ENCODE measurements at places on chromosomes 4 and X.

- DNase-seq: no peak
Observed at GRCh38 chr4:151952137-151952536, 191.3 kb upstream of the GATB start.

DNA sequence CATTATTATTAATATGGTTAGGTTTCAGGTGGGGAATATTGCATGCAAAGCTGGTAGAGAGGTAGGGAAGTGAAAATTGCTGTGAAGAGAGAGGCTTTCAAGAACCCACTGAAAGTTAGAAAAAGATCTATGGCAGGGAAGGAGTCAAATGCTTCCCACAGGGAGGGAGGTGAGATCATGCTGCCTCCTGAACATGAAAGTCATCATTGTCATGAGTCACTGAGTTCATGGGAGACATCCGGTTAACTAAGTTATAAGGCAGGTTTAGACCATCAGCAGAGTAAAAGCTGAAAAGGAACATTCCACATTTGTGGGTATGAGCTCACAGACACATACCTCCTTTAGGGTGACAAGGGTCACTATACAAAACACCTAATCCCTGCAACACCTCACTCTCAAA lies 16.2 kb downstream of the GATB start:
- DNase-seq: no peak

- no peak for DNase-seq
Observed at GRCh38 chr4:151359576-151359975, 34.2 kb upstream of the SH3D19 start.

- DNase-seq: no peak
Observed at GRCh38 chr4:122224348-122224747, 72.2 kb downstream of the BLTP1 start.

- no peak for DNase-seq
Observed at GRCh38 chrX:96906741-96907140, 23.0 kb downstream of the RPA4 start.

DNA sequence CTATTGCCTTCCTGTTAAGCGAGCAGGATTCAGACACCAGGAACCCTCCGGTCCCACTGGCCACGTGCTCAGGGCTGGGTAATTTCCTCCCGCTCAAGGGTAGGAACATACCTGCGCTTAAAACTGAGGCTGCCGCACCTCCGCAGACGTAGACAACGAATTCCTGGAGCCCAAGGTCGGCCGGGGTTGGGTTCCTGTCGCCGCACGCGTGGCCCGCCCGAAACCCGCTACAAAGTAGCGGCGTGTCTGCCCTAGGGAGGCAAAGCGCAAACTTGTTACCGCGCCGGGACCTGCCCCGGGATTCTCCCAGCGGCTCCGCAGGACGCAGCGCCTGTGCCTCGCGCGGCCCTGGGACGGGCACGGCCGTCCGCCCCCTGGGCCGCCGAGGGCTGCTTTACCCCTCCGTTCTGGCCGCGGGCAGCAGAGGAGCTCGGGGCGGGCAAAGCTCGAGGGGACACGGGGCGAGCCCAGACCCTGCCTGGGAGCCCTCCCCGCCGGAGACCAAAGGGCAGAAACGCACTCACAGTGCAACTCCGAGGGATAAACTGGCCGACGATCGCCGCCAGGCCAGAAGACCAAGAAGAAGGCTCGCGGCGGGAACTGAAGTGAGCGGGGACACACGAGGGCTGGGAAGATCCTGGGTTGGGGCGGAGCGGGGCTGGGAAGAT lies at the start of gene ERVMER34-1:
Gene ERVMER34-1 (minus strand): TSS at position 607 of the 668 bp plus-strand sequence. CDS start 5,905 bp downstream, outside the sequence.
- peak; percentile 29 for DNase-seq

GRCh38 chrX:151515237-151515636 lies 48.2 kb upstream of the PASD1 start:
- no peak for DNase-seq

DNA sequence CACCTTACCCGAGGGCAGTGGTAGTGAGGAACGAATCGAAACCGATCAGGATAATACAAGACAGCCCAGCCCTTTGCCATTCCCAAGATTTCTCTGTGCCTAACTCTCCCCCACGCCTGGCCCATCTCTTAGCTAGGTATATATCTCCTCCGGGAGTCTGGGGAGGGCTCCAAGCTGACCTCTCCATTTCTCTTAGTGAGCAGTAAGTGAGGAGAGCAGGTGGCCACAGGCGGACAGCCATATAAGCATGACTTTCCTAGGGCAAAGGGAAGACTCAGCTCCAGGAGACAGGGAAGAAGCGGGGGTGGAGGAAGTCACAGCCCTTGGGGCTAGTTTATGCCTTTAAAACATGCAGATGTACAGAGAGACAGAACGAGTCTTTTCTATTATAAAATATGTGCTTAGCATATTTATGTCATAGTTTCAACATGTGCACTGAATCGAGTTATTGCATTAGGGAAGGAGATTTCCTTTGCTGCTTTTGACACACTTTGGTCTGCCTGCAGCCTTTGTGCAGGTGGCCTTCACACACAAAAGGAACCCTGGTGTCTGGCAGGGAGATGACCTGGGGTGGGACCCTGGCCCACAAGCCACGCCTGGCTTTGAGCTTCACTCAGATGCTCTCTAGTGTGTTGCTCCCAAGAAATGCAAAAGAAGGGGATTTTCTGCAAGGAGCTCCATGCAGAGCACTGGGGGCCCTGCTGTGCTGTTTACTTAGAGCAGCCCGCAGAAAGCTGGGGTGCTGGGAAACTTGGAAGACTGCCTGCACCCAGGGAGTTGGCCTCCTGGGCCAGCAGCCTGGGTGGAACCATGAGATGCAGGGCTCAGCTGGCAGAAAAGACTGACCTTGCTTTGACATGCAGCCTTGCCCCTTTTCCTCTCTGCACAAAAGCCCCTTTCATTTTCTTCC lies 613.3 kb downstream of the BCOR start:
- no peak for DNase-seq

- no peak for DNase-seq
Observed at GRCh38 chr4:95105983-95106382, 348.2 kb downstream of the BMPR1B start.

DNA sequence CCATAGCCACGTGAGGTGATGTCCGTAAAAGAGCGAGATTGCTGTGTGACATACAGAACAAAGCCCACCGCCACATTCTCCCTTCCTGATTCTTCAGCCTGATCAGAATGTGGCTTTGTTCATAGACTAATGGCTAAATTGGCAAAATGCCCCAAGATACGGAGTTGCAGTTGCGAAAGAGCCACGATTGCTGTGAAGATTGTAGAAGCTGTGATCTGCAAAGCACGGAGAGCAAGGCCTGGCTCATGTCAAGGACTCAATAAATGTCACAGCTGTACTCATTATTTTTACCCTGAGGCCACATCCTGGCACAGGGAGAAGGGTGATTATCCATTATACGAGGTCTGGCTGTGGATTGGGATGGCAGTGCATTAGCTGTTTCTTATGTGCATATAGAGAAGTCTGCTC lies 34.2 kb downstream of the ARSD start:
- no peak for DNase-seq

- DNase-seq: no peak
Observed at GRCh38 chrX:112081781-112082652, 559 bp downstream of the TRPC5 start.

GRCh38 chr4:59381591-59381990 lies 1818.5 kb upstream of the ADGRL3 start:
- no peak for DNase-seq

- no peak for DNase-seq
Observed at GRCh38 chr4:163949976-163950601, 455.6 kb downstream of the TMA16 start.

DNA sequence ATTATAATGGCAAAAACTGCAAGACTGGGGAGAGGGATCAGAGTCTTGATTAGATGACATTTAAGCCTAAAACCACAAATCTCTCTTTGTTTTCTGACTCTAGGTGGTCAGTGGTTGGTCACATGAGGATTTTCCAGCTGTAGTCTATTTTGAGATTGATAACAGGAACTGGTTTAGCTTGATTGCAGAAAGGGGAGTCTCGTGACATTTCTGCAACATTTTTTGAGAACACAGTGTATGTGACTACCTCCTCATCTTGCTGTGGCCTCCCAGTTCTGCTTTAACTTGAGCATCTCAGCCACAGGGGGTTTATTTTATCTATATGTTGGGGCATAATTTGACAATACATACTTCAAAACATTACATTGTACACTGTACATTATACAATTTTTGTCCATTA lies 726.4 kb upstream of the MAGEB2 start:
- DNase-seq: no peak

DNA sequence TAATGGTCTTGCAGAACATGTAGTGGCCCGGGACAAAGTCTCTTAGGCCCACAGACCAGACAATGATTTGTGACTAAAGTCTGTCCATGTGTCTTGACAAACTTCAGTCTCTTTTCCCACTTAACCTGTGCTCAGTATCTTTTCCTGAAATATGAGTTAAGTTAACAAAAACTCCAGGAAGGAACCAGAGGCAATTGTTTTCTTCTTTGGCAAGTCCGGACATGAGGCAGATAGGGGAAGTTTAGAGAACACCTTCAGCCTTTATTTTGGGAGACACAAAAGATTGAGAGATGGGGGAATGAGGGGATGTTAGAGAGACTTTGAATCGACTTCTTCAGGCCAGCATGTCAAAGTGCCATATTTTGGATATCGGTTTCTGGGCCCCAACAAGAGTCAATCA lies 80.2 kb upstream of the FRMPD4 start:
- DNase-seq: no peak

- no peak for DNase-seq
Observed at GRCh38 chrX:133435544-133436124, 20.3 kb upstream of the GPC4 start.

- no peak for DNase-seq
Observed at GRCh38 chr4:102285831-102286230, 59.5 kb downstream of the SLC39A8 start.

- DNase-seq: no peak
Observed at GRCh38 chr4:182225257-182225852, 17.8 kb upstream of the TENM3 start.

DNA sequence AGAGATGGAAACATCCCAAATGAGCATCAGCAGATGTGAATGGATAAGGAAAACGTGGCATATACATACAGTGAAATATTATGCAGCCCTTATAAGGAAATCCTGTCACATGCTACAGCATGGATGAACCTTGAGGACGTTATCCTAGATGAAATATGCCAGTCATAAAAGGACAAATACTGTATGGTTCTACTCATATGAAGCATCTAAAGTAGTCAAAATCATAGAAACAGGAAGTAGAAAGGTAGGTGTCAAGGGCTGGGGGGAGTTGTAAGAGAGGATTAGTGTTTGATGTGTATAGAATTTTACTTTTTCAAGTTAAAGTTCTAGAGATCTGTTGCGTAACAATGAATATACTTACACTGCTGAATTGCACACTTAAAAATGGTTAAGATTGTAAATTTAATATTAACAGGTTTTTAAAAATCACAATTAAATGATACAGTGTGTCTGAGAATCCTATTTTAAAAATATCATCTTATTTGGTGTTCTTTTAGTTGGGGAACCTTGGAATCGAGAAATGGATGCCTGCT lies 58.5 kb downstream of the KDM6A start:
- no peak for DNase-seq

DNA sequence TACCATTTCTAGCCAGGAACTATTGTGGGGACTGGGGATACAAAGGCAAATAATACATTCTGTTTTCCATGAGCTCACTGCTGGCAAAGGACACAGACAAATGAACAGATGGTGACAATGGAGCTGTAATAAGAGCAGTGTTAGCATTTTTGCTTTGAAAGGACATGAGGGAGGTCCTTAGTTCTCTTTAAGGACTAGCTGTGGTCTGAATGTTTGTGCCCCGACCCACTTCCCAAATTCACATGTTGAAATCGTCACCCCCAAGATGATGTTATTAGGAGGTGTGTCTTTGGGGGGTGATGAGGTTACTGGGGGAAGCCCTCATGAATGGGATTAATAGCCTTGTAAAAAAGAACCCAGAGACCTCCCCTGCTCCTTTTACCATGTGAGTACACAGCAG lies 30.3 kb downstream of the CCNG2 start:
- DNase-seq: no peak

- DNase-seq: no peak
Observed at GRCh38 chr4:167713756-167714155, 378.6 kb upstream of the ANXA10 start.

GRCh38 chr4:42396752-42397634 lies at the start of gene SHISA3:
Gene SHISA3 (plus strand): TSS chr4:42397488. CDS start chr4:42398057, 569 bp downstream.
- DNase-seq: peak; percentile 47

GRCh38 chrX:78237127-78237526 lies 90.3 kb downstream of the CYSLTR1 start:
- DNase-seq: no peak

DNA sequence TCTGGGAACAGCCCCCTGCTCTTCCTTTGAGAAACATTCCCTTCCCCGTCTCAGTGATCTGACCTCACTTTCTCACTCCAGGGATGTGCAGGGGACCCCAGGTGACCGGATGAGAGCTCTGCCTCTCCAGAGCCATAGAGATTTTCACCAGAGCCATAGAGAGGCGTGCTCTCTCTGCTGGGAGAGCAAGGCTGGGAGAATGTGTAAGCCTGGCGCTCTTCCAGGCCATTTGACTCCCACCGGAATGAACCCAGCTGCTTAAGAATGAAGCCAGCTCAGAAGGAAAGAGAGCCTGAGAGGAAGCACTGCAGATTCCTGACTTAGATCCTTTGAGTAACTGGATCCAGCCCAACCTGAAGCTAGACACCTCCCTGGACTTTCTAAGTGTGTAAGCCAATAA lies 106.4 kb downstream of the DHX15 start:
- DNase-seq: no peak

DNA sequence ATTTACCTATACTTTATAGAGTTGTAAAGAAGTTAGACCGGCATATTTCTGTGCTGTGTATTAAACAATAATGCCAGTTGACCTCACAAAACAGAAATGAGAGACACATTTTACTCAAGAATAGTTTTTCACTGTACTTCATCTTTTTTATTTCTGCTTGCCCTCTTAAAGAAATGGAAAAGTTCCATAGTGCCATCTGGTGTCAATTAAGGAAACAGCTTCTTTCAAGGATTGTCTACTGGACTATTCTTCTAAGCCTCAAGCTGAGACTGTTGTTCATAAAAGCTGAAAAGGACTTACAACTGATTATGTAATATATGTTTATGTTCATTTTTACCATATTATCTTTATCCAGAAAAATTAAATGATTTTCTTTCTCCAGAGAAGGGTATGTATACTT lies 1523.7 kb downstream of the ARAP2 start:
- no peak for DNase-seq

- DNase-seq: peak; percentile 80
Observed at GRCh38 chr4:38759113-38759789, 23.5 kb downstream of the TLR10 start.

- no peak for DNase-seq
Observed at GRCh38 chr4:30945586-30945985, 225.4 kb downstream of the PCDH7 start.

DNA sequence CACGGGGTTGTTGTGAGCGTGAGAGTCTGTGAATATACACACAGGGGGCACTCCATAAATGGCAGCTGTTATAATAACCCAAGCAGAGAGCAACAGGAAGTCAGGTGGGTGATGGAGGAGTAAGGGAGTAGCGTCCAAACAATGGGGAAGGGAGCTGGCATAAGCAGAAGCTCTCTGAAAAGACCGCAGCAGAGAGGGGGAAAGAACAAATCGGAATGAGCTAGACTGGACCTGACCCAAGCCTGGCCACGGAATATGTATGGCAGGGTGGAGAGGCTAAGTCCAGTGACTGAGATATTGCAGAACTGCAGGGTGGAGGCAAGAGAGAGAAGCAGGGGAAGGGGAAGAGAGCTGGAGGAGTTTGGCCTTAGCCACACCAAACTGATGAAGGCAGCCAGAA lies 6.5 kb upstream of the GJB1 start:
- no peak for DNase-seq

- DNase-seq: no peak
Observed at GRCh38 chr4:145183023-145183422, 2.6 kb upstream of the OTUD4 start.

Data from stimulated activated CD8-positive, alpha-beta memory T cell treated with anti-CD3 and anti-CD28 coated beads, Interleukin-4, amount 100 ng/mL, for 48 hours (primary cell).